ENCODE measurements at places on chromosomes 1 and 21.

DNA sequence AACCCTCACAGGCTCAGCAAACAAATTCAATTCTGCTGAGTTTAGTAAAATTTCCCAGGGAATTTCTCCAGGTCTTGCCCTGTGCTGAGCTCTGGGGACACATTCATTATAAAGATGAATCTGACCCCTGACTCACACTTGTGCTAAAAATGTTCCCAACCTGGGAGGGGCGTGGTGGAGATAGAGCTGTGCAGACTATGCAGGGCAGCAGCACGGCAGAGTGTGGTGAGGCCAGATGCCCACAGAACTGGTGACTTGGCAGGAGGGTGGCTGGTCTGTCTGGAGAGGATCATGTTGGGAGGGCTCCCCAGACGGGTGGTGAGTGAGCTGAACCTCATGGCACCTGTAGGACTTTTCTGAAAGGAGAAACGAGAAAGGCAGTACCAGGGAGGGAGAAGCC is 31.6 kb downstream of the FAAH start:
- no peak for DNase-seq

GRCh38 chr1:14106126-14106525 is 406.1 kb downstream of the PRDM2 start:
- peak; percentile 53 for DNase-seq

DNA sequence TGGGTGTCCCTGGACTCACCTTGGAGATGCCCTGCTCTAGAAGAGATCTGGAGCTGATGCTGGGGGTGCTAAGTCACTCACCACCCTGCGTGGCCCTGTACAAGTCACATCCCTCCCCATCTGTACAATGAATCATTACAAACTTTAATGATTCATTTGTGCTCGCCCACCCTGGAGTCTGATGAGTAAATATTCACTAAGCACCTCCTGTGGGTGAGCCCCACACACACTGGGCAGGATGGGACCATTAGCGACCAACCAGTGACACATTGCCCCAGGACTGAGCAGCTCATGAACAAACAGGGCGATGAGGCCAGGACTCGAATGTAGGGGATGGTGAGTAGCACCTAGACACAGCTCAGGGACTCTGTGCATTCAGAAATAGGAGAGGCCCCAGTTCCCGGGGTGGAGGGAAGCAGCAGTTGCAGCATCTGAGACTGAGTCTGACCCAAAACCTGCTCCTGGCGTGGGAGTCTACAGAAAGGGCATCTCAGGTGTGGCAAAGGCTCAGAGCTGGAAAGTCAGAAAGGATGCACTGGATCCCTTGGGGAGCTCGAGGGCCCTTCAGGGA is 18.1 kb upstream of the PDZK1IP1 start:
- no peak for DNase-seq

DNA sequence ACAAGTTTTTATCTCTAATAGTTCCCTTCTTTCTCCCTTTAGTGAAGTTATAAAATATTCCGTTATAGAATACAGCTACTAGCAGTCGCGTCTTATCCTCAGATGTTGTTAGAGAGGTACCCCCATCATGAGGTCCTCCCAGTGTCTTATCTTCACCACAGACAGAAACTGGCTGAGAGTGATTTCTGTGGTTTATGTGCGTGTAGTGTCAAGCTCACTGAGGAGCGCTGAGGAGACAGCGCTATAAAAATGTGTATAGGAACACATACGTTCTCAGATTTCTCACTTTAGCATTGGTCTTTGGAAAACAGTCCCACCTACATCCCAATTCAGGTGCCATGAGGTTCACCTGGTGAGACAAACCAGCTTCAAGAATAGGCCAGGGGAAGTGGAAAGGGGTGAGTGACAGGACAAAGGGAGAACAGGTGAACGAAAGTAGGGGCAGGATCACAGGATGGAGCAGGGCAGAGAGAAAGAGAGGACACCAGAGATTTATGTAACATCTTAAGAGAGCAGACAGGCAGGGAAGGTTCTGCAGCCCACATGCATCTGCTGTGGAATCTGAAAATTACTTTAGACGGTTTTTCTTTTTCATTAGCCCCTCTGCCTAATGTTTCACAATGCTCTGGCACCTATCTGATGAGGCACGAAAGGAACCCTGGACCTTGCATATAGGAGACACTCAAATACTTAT is 2.7 kb upstream of the PLEKHO1 start:
- DNase-seq, result peak; percentile 37

DNA sequence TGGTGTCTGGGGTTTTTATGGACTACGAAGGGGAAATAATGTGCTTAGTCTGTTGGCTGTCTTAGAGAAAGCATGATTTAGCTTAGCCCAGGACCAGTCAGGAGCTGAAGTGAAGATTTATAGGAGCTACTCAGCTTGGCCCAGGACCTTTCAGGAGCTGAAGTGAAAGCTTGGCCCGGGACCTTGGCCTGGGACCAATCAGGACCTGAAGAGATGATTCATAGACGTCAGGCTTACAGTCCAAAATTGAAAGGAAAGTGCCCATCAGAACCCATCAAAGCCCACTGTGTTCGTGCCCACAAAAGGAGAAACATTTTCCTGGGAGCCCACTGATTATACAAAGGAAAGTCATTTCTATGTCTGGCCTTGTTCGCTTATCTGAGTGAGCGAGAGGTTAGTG is 35.6 kb downstream of the MSTO1 start:
- DNase-seq, result no peak

DNA sequence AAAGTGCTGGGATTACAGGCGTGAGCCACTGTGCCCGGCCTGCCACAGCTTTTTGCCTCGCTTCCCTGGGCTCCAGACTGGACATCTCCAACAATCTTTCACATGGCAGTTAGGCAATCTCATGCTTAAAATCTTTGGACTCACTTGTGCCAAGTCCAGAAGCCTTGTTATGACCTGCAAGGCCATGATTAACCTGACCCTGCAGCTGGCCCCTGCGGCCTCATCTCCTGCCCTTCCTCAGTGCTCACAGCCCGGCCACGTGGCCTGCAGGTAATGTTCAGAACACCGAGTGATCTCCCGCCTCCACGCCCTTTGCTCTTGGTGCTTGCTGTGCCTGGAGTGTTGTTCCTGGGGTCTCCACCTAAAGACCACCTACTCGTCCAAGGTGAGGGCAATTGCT is 24.9 kb downstream of the FAAH start:
- DNase-seq, result no peak

- DNase-seq, result no peak
Observed at GRCh38 chr1:233586301-233586700, 27.6 kb upstream of the KCNK1 start.

- DNase-seq, result no peak
Observed at GRCh38 chr21:32499249-32500055, 85.9 kb downstream of the TCP10L start.

DNA sequence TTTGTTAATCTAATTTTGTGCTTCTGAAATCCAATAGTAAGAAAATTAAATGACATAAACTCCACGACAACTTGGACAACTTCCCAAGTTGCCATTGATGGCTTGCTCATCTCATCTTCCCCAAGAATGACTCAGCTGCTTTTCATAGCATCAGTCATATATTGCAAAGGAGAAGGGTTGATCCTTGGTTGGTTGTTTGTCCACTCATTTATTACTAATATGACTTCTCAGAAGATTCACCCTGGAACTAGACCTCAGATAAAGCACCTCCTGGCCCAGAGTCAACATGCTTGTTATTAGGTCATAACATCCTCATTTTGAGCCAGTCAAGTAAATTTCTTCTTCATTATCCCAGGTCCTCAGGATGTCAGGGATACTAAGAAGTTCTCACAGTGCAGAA is 2.3 kb upstream of the LCE3D start:
- no peak for DNase-seq

DNA sequence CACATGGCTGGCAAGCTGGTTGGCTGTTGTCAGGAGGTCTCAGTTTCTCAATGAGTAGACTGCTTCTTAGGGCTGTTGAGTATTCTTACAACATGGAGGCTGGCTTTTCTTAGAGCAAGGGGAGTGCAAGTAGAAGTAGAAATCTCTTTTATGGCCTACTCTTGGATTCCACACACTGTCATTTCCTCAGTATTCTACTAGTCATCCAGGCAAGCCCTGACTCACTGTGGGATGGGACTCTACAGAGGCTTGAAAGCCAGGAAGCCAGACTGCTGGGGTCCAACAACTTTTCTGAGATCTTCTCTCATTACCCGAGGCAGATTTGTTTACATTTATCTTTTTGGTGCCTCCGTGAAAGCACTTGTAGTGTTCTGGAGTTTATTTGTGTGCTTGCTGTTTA is 196.2 kb upstream of the APP start:
- DNase-seq, result no peak

DNA sequence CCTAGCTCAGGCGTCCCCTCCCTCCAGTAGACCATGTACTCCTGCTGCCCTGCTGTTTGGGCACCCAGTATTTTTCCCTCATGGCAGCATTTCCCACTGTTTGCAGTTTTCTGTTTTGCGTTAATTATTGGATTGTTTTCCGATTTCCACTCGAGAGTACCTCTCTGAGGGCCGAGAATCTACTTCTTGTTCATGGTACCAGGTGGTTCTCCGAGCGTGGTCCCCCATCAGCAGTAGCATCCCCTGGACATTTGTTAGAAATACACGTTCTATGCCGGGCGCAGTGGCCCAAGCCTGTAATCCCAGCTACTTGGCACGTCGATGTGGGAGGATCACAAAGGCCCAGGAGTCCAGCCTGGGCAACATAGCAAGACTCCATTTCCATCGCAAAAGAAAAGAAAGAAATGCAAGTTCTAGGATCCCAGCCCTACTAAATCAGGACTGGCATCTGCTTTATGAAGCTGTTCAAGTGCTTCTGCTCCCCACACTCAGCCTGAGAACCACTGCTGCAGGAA is 690 bp downstream of the RRP1 start:
- DNase-seq, result no peak

- DNase-seq, result peak; percentile 72
Observed at GRCh38 chr1:147849098-147849895, 53.3 kb upstream of the GJA8 start.

- DNase-seq, result no peak
Observed at GRCh38 chr1:174344162-174344561, 103.6 kb upstream of the GPR52 start.

DNA sequence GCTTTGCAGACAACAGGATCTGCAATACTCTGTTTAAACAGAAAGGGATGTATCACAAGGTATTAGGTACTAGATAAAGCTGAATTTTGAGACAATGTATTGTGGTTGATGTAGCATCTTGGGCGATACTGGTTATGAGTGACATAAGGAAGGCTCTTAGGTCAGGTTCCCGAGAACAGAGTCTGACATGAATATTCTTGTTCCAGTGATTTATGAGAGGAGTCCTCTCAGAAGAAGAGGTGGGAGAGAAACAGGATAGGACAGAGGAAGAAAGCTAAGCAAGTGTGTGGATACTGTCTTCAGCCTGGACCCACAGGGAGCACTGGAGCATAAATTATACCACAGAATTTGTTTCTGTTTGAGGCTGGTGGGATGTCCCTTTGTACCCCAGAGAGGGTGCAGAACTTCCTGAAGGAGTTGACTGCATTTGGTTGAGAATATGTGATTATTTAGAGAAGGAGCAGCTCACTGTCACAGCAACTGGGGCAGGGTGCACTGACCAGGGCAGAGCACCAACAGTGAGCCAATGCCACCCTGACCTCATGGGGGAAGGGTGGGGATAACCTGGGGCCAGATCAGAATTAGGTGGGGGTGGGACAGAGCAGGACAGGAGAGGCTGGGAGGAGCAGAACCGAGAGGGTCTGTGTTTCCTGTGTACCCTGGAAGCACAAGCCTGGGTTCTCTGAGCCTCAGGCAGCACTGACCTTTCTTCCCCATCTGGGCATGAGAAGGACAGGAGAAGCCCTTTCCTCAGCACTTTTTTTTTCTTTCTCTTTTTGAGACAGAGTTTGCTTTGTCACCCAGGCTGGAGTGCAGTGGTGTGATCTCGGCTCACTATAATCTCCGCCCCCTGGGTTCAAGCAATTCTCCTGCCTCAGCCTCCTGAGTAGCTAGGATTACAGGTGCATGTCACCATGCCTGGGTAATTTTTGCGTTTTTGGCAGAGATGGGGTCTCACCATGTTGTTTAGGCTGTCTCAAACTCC is 36.3 kb upstream of the SLC6A9 start:
- DNase-seq, result no peak

DNA sequence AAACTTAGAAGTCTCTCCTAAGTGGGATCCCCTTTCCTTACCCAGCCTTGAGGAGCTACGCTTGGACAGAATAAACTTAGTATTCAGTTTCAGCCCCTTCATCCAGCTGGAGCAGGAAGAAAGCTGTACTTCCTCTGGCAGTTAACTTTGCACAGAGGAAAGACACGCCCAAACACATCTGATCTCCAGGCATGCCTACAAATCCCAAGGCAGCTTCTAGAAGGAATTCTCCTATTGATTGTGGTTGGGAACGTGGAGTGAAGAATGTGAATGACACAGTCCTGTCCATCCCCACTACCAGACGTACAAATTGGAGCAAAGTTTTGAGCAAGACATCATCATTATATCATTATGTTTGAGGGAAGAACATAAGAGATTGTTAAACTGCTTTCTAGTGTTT is 6.6 kb upstream of the AK4 start:
- DNase-seq, result peak; percentile 41

DNA sequence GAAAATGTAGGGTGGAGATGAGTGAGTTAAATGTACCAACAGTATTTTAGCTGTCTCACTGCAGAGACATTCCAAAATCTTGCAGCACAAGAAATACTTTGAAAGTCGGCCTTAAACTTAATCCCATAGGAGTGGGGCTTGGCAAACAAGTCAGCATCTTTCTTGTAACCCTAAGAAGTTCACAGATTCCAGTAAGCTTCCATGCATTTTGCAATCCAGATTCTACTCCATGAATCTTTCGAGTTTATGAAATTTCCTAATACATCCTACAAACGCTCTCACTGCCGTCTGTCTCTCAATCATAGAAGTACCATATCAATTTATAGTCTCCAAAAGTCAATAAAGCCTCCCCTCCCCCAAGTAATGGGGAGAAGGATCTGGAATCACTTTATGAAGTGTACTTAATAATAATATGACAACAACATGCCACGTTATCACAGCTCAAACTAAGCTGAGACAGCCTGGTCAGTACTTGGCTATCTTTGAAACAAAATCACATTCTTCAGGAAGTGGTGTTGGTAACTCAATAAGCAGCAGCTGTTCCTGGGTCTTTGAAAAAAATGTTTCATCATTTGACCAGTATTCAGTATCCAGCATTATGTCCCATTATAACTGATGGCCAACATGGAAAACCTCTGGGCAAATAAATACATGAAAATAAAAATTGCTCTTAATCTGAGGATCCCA is 317.4 kb upstream of the RUNX1 start:
- peak; percentile 72 for DNase-seq

DNA sequence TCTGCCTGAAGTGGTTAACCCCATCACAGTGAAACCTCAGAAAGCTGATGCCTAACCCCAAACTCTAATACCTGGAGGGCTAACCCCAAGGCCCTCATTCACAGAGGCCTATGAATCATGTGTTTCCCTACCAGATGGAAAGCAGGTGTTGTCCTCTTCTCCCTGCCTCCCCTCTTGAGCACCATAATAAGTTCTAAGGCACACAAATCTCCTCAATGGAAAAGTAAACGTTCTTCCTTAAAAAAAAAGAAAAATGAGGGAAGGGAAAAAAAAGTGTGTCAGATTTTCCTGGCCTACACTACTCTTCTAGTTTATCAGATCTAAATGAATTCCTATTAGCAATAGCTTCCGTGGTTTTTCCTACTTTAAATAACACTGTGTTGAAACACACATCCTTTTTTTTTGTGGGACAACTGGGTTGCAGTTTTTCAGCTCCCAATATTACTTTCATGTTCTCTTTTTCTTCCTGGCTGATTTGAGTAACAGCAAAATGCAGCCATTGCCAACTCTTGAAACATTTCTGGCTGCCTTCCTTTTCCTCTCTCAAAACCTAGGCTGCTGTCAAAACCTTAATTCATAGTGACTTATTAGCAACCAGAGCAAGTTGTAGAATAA is 43.2 kb downstream of the SLC44A3 start:
- peak; percentile 77 for DNase-seq

GRCh38 chr1:91092503-91092902 is 70.7 kb upstream of the ZNF644 start:
- DNase-seq, result no peak

- DNase-seq, result no peak
Observed at GRCh38 chr1:109361649-109362048, 36.1 kb downstream of the SORT1 start.

Data from tongue (tissue), 3 donors.